CD4-positive, alpha-beta memory T cell (primary cell): ENCODE measurements at places on chromosomes 4 and X.
A peak's percentile ranks its signal among the peaks of the same experiment; 100 is the strongest.

DNA sequence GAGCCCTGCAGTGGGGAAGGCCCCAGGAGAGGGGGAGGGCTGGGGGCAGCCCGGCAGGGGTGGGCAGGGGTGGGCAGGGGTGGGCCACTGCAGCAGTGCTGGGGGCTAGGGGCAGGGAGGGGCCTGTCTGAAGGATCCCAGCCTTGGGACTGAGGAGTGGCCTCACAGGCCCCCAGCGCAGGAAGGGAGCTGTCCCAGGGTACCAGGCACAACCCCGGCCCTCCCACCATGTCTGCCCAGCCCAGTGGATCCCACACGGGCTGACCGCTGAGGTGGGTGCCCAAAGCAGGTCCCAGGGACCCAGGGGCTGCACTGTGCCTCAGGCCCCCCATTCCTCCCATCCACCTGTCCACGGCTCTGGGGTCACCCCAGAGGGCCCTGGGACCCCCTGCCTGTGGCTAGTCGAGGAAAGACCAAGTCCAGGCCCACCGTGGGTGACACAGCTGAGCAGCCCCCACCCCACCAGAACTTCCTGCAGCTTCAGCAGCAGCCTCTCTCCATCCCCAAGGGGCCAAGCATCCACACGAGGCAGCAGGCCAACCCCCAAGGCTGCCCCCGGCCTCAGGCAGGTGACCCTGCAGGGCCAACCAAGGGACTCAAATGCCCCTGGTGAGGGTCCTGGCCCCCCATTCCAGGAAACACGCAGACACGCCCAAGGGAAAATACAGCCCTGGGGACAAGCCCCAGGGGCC lies 46.4 kb downstream of the FAM53A start:
- no peak for DNase-seq

DNA sequence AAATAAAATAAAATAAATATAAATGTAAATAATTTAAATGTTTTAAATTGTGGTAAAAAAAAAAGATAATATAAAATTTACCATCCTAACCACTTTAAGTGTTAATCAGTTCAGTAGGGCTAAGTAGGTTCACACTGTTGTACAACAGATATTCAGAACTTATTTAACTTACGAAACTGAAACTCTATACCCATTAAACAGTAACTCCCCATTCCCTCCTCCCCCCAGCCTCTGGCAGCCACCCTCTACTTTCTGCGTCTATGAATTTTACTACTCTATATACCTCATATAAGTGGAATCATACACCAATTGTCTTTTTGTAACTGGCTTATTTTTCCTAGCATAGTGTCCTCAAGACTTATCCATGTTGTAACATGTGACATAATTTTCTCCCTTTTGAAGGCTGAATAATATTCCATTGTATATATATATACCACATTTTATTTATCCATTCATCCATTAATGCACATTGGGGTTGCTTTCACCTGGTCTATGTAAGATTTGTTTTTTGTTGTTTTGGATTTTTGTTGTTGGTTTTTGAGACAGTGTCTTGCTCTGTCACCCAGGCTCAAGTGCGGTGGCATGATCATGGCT lies 32.5 kb upstream of the ELF2 start:
- DNase-seq = no peak

DNA sequence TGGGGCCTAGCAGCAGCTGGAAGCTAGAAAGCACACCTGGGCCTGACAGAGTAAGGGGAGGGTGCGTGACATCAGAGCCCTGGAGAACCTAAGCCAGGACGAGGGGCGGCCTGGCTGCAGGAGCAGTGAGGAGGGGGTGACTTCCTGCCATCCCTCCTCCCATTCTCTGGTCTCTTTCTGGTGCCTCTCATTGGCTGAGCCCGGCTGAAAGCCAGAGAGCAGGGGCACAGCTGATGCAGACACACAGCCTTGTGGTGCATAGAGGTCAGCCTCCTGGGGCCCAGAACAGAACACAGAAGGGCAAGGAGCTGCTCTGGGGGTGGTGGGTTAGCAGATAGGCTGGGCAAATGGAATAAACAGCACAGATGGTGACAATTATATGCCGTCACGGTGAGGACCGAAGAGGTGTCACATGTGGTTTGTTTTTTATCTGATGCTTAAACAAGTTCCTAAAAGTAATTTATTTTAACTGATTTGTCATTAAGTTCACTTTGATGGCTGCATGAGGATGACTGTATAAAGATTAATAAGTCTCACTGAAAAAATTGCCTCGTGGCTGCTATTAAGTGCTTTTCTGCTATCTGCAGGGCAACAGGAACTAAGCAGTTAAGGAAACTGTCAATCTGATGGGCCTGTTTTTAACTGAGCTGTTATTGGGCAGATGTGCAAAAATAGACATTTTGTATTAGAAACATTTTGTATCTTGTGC lies 102.0 kb downstream of the FNIP2 start:
- DNase-seq = no peak

DNA sequence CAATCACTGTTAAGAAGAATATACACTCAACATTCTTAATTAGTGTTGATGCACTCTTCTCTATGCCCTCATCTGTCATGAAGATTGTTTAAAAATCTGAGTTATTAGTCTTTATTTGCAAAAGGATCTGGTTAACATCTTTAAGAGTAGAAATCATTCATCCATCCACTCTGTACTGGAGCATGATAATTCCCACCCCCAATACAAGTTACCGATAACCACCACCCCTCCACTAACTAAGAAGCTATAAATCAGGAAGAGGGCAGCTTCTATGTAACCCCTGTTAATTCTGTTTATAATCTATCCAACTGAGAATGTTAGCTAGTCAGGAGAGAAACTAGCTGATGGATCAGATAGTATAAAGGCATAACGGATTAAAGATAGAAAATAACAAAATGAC lies 34.5 kb downstream of the RAB28 start:
- DNase-seq = no peak

GRCh38 chrX:40031911-40032310 lies 65.8 kb downstream of the BCOR start:
- no peak for DNase-seq

DNA sequence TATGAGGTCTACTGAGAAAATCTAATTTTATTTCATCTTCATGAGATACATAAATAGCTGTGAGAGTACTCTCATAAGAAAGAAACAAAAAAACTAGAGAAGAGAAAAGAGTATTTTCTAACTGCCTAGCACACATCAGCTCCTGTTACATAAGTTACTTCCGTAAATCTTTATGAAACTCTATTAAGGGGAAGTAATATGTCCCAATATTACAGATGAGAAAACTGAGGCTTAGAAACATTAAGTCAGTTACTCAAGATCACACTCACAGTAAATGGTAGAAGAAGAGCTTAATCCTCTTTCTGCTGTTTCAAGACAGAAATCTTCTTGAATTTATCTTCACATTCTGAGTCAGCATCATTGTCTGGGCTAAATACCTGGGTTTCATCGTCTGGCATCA lies 164.1 kb downstream of the DTHD1 start:
- DNase-seq = no peak

DNA sequence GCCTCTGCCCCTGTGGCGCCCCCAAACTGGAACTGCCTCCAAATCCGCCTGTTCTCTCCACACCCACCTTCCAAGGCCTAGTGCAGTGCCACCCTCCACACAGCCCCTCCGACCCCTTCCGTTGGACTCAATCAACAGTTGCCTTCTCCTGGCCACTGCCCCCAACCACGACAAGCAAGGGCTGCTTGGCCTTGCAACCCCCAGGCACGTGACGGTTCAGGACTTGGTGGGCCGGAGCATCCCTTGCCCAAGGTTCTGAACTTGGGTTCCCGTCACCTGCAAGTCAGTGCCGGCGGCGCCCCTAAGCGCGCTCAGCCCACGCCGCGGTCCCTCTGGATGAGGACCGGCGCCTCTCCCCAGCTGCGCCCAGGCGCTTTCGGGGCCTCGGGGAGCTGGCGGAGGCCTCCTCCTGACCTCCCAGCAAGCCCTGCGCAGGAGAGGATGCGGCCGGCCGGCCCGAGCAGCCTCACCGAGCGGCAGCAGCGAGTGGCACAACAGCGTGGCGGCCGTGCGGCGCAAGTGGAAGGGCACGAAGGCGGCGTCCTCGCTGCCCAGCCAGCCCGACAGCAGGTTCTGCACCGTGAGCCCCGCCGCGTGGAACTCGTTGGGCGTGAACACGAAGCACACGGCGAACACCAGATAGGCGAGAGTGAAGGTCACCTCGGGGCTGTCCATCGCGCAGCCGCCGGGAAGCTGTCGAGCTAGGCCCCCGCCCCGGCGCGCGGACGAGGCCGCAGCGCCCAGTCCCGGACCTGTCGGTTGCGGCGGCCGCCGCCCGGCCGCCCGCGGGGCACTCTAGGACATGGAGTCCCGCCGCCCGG lies 750 bp downstream of the TMEM129 start:
- DNase-seq = peak; percentile 48

DNA sequence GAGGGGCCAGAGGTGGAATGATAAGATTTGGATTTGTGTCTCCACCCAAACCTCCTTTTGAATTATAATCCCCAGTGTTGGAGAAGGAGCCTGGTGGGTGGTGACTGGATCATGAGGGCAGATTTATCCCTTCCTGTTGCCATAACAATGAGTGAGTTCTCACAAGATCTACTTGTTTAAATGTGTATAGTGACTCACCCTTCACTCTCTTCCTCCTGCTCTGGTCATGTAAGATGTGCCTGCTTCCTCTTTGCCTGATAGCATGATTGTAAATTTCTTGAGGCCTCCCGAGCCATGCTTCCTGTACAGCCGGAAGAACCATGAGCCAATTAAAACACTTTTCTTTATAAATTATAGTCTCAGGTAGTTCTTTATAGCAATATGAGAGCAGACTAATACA lies 348.6 kb downstream of the AR start:
- DNase-seq = no peak
